Liver (tissue), 10 donors: ENCODE measurements at places on chromosomes 4 and X.
A peak's percentile ranks its signal among the peaks of the same experiment; 100 is the strongest.

DNA sequence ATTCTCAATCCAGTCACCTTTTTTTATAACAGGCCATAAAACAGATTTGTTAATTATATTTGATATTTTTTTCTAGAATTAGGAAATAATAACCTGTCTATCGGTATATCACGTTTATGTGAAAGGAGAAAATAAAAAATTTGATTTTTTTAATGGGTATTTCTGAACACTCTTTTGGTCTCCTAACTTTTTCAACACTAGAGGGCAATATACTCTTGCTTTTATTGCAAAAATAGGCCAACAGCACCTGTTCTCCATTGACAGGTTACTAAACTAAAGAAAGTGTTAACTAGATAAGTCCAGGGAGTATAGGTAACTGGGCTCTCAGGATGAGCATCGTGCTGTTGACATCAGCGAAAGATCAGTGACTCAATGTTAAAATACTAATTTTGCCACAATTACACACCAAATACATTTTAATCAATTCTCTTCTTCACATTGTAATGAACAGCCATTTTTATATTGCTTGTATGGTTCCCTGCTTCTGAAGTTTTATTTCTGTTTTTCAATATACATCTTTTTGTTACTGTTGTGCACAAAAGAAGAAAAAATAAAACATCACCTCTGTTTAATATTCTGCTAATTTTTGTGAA lies 22.8 kb downstream of the NDST4 start:
- H3K4me3 ChIP-seq = no peak overlapping the region
- no peak overlapping the region for H3K27ac ChIP-seq
- no peak for DNase-seq
- H3K27me3 ChIP-seq = no peaks in the 10 kb centered on the region
- H3K36me3 ChIP-seq = no peaks in the 10 kb centered on the region

- DNase-seq = no peak
- H3K27me3 ChIP-seq = no peaks in the 10 kb centered on the region
- H3K4me1 ChIP-seq = no peaks in the 10 kb centered on the region
- no peaks in the 10 kb centered on the region for H3K36me3 ChIP-seq
- no peak overlapping the region for H3K4me3 ChIP-seq
- H3K27ac ChIP-seq = no peak overlapping the region
These were observed 37.6 kb upstream of the CXCL6 start for GRCh38 chr4:73798842-73799241.

DNA sequence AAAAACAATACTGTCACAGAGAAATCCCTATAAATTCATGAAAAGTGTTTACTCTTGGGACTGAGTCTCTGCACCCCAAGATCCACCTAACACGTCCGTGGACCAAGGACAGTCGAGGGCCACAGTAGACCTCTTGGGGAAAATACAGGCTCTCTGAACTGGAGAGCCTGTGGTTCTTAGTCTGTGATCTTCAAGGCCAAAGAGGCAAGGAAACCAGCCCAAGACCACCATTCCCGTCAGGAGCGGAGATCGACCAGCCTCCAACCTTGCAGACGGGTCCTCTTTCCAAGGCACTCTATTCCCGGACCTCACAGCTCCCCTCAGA lies 1.6 kb upstream of the APBB2 start:
- H3K27ac ChIP-seq = peak overlapping the region; percentile 82
- H3K36me3 ChIP-seq = no peaks in the 10 kb centered on the region
- no peaks in the 10 kb centered on the region for H3K27me3 ChIP-seq

DNA sequence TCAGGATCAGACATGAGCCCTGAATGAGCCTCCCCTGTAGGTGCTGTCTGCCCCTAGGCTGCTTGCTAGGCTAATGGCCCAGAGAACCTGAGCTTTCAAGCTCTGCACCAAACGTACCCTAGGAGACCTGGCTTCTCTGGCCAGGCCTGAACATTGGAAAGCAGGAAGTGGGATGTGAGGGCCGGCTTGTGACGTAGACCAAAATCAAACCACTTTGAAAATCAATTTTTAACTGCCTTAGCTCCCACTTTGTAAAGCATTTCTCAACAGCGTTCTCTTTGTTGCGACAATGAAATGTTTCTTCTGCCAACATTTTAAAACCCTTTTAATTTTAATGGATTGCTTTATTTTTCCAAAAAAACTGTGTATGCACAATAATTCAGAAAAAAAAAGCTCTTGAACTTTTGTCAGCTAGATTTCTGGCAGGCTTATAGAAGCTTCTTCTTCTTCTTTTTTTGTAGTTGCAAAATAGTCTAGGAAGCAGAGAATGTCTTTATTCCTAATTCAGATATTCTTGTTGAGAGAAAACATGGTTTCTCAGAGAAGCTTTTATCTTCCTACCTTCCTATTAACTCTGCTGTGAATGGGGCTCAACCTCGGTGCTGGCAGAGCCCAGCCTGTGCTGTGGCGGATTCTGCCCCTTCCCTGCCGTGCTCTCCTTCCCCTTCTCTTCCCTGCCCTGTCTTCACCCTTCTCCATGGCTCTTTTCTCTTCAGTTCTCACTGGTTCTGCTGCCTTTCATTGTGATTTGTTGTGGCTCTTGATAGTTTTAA lies 145.2 kb upstream of the SFRP2 start:
- no peak overlapping the region for H3K27ac ChIP-seq
- no peaks in the 10 kb centered on the region for H3K36me3 ChIP-seq
- H3K27me3 ChIP-seq = no peaks in the 10 kb centered on the region
- no peaks in the 10 kb centered on the region for H3K4me1 ChIP-seq
- no peak overlapping the region for H3K4me3 ChIP-seq

GRCh38 chr4:47525154-47525819 lies 40.2 kb downstream of the ATP10D start:
- no peak overlapping the region for H3K27ac ChIP-seq
- no peaks in the 10 kb centered on the region for H3K4me1 ChIP-seq
- no peak for DNase-seq

DNA sequence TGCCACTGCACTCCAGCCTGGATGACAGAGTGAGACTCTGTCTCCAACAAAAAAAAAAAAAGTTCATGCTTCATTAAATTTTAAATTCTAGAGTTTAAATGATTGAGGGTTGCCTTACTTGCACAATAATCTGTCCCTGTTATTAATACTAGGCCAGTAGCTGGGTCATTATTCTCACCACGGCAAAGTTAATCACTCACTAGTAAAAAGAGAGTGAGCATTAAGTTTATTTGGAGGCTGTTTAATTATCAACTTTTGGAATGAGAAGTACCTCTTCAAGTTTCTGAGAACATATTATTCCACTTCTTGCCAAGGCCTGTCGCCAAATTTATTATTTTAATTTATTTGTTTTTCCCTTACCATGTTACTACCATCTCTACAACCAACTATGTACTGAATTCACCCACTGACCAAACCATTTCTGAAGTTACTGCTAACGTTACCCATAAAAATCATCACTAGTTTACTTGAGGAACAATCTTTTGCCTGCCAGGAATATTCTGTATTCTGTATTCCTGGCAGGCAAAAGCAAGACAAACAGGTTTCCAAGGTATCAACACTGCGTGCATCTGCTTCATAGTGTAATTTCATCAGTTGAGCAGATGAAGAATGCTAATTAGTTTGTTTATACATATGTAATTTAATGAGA lies 26.5 kb downstream of the GUCY1A1 start:
- peak overlapping the region; percentile 38 for H3K27ac ChIP-seq
- H3K36me3 ChIP-seq = no peaks in the 10 kb centered on the region
- H3K4me3 ChIP-seq = no peak overlapping the region

DNA sequence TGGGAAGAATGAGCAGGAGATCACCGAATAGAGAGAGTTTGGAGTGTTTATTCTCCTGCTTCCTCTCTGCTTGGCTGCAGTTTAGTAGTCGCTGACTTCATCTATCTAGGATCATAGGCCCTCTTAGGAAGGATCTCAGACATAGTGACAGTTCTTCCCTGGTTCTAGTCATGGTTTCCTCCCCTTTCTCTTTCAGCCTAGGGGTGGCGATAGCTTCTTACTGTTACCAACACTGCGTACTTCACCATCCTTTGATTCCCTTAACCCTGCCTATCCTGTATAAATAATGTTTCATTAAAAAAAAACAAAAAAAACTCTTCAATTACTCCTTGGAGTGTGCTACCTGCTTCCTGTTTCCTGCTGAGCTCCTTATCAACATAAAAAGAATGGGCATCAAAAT lies 103.8 kb downstream of the DDX53 start:
- H3K4me1 ChIP-seq = no peaks in the 10 kb centered on the region
- no peak overlapping the region for H3K4me3 ChIP-seq
- no peak for DNase-seq

DNA sequence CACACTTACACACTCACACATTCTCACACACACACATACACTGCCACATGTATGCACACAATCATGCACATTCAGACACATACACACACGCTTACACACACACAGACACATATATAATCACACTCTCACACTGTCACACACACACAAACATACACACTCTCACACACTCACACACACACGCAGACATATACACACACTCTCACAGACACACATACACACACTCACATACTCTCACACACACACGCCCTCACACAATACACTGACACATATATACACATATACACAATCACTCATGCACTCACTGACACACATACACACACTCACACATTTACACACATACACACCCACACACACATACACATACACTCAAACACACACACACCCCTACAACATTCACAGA lies 435.3 kb upstream of the FRG1 start:
- no peak overlapping the region for H3K27ac ChIP-seq
- no peak for DNase-seq
- H3K36me3 ChIP-seq = no peaks in the 10 kb centered on the region
- H3K4me1 ChIP-seq = no peaks in the 10 kb centered on the region
- no peaks in the 10 kb centered on the region for H3K27me3 ChIP-seq

DNA sequence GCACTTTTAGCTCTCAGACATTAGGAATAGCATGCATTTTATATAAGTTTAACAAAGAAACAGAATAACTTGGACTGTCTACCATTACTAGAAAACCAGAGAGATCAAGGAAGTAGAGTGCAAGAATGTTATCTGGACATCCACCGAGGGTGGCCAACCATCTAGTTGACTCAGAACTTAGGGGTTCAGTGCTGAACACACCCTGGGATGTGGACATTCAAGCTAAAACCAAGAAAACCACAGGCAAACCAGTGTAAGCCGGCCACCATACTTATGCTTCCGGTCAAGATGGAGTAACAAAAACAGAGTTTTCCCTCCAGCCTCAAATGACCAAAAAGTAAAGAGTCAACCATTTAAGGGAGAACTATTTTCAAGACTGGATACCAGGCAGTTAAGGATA lies 181.4 kb upstream of the MXRA5 start:
- no peaks in the 10 kb centered on the region for H3K36me3 ChIP-seq
- no peaks in the 10 kb centered on the region for H3K4me1 ChIP-seq
- H3K27ac ChIP-seq = no peak overlapping the region

DNA sequence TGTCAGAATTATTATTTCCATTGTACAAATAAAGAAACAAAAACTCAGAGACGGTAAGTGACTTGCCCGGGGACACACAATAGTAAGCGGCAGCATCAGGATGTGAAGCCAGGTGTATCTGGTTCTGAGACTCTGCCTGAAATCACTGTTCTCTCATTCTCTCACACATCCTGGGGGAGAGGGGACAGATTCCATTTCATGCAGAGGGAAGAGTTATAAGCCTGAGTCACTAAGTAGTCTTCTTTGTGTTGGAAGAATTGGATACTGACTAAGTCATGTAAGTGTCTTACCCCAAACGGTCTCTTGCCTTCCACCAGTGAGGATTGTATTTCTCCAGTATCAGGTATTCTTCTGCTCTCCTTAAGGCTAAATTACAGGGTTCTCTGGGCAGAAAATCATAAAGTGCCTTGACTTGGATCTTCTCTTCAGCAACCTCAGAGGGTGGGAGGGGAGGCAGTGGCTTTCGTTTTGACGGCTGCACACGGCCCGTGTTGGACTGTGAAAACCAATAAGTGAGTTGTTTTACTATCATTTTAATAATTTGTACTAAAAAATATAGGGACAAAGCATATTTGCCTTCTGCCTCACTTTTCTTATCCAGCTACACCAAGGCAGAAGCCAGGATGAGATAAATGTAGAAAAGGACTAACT lies 21.9 kb downstream of the TXK start:
- H3K27me3 ChIP-seq = no peaks in the 10 kb centered on the region
- DNase-seq = no peak
- H3K27ac ChIP-seq = no peak overlapping the region
- H3K4me3 ChIP-seq = no peak overlapping the region
- H3K4me1 ChIP-seq = peaks cover 14% of the 10 kb centered on the region

GRCh38 chr4:149489321-149489720 lies 326.3 kb downstream of the IQCM start:
- H3K4me3 ChIP-seq = no peak overlapping the region
- H3K4me1 ChIP-seq = peaks cover 4% of the 10 kb centered on the region
- no peaks in the 10 kb centered on the region for H3K27me3 ChIP-seq
- DNase-seq = no peak
- H3K27ac ChIP-seq = no peak overlapping the region
- H3K36me3 ChIP-seq = no peaks in the 10 kb centered on the region

DNA sequence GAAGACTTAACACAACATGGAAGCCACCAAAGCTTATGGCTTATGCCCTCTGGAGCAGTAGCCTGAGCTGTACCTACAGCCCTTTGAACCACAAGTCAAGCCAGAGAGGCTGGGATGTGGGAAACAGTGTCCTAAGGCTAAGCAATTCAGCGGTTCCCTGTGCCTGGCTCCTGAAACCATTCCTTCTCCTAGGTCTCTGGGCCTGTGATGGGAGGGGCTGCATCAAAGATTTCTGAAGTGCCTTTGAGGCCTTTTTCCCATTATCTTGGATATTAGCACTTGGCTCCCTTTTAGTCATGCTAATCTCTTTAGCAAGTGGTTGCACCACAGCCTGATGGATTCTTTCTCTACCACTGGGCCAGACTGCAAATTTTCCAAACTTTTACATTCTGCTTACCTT lies 140.5 kb upstream of the NUDT10 start:
- no peak overlapping the region for H3K4me3 ChIP-seq
- no peak overlapping the region for H3K27ac ChIP-seq
- peaks cover 2% of the 10 kb centered on the region for H3K27me3 ChIP-seq
- H3K36me3 ChIP-seq = no peaks in the 10 kb centered on the region
- no peak for DNase-seq

- no peaks in the 10 kb centered on the region for H3K27me3 ChIP-seq
- H3K36me3 ChIP-seq = no peaks in the 10 kb centered on the region
- no peak overlapping the region for H3K27ac ChIP-seq
- H3K4me3 ChIP-seq = no peak overlapping the region
- no peak for DNase-seq
These were observed 130.2 kb downstream of the CHRDL1 start for GRCh38 chrX:110665223-110666002.
